M059J (cell line): ENCODE measurements at places on chromosomes 3 and 15. TPM values are rescaled to one million over a fixed set of nuclear protein-coding genes. Genes with fewer than 3 reads are reported as not detected.

The TMEM212 gene
- total RNA-seq = not detected in 2 replicates

- no peak for DNase-seq
Observed at GRCh38 chr15:48653913-48654670, 8.6 kb upstream of the FBN1 start.

The EPHA3 gene
- total RNA-seq = 0.20 TPM in 1 of 2 replicates, not detected in the other

DNA sequence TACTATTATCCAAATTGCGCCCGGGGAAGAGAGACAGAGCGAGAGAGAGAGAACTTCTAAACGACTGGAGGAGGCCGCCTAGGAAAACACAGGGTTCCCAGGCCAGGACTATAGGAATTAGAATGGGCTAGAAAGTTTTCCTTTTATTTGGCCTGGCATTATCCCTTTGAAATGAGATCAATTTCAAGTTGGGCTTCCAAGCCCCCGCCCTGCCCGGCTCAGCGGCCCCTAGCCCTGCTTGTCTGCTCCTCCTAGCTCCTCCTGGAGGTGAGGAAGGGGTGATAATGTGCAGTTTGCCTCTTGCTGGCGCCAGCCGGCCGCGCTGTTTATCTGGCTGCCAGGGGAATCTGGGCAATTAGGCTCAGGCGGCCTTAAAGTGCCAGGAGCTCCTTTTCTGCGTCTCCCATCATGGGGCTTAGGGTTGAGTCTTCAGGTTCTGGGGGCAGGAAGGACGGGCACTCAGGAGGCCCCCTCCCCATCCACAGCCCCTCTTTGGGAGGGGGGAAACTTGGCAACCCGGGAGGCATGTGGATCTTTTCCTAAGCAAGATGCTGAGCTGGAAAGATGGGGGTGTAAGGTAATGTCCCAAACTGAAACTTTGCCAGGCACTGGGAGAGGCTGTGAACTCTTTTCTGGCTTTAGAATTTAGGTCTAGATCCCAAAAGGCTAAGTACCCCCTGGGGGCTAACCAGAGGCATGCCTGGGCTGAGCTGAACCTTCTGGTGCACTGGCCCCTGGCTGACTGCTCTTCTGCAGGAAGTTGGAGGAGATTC, 5.5 kb downstream of the SMAD6 start:
- DNase-seq = peak; percentile 20

DNA sequence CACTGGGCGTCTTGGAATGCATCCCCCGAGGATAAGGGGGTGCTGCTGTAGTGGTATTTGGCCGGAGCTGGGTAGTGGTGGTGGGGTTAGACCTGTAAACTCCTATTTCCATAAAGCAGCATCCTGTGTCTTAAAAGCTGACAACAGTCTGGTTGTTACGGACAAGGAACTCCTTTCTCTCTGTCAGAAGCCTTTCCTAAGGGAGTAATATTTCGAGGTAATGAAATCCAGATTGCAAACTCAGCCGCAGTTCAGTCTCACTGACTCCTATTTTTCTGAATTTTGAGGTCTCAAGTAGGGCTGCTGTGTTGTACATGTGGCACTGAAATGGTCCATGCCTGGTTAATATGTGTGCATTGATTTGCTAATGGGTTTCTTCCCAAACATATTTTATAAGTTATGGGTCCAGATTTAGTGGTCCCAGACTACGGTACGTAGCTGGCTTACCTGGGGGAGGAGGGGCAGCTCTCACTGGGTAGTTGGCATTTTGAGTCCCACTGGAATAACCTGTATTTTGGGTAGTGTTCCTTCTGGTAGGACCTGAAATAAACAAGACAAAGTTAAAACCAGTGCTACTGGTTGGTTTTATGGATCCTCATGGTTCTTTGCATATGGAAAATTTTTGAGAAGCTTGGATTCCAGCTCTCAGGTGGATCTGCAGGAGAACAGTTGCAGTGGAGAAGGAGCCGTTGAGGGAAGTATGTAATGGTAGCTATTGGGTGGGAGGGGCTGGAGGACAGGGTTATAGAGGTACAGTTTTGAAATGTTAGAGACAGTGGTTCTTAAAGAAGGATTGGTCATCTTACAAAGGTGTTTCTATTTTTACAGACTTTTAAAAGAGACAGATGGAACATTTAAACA, 48.6 kb upstream of the LDHAL6B start:
- DNase-seq = no peak

DNA sequence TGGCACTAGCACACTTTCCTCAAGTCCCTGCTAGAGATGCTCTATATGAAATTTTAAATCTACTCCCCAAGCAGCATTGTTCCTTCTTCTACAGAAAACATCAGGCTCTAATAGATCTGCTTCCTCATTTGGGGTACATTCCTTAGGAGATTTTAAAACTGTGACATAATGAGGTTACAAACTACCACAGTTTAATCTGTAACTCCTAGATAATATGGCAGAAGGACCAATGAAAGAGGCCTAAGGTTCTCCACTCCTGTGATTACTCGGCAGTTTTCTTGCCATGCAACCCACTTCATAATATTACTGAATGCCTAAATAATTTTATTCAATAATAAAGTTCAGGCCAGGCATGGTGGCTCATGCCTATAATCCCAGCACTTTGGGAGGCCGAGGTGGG, 16.1 kb downstream of the ZNF106 start:
- no peak for DNase-seq

DNA sequence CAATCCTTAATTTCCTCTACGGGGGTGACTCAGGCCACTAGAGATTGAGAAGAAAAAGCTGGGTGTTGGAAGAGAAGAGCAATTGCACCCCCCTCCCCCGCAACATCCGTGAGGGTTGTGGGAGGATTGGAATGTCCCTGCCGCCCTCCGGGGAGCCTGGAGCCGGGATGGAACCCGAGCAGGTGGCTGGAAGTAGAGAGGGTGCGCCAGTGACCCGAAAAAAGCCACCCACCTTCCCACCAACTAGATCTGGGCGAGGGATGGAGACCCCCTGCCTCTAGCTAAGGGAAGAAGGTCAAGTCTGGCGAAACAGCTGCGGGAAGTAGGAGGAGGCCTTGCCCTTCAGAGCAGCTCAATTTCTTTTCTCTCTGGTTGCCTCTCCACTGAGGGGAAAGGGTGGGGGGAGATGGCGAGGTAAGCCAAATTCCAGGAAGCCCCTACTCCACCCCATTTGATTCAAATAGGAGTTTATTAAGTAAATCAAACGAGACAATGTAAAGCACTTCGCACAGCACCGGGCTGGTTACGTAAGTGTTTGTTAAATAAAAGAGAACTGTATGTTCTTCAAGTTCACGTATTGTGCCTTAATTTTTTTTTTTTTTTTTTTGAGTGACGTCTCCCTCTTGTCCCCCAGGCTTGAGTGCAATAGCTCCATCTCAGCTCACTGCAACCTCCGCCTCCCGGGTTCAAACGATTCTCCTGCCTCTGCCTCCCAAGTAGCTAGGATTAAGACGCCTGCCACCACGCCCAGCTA, 1.1 kb upstream of the WWTR1 start:
- no peak for DNase-seq

- peak; percentile 83 for DNase-seq
Observed at GRCh38 chr3:55235416-55235815, 251.7 kb downstream of the WNT5A start.

- no peak for DNase-seq
Observed at GRCh38 chr15:25711164-25711563, 152.0 kb downstream of the ATP10A start.

GRCh38 chr3:13822042-13822441, 57.8 kb downstream of the WNT7A start:
- peak; percentile 81 for DNase-seq

GRCh38 chr3:72145506-72146380, 360.8 kb upstream of the PROK2 start:
- peak; percentile 15 for DNase-seq
